ENCODE measurements at places on chromosomes 2 and 18. TPM values are rescaled to one million over a fixed set of nuclear protein-coding genes. Genes with fewer than 3 reads are reported as not detected.

DNA sequence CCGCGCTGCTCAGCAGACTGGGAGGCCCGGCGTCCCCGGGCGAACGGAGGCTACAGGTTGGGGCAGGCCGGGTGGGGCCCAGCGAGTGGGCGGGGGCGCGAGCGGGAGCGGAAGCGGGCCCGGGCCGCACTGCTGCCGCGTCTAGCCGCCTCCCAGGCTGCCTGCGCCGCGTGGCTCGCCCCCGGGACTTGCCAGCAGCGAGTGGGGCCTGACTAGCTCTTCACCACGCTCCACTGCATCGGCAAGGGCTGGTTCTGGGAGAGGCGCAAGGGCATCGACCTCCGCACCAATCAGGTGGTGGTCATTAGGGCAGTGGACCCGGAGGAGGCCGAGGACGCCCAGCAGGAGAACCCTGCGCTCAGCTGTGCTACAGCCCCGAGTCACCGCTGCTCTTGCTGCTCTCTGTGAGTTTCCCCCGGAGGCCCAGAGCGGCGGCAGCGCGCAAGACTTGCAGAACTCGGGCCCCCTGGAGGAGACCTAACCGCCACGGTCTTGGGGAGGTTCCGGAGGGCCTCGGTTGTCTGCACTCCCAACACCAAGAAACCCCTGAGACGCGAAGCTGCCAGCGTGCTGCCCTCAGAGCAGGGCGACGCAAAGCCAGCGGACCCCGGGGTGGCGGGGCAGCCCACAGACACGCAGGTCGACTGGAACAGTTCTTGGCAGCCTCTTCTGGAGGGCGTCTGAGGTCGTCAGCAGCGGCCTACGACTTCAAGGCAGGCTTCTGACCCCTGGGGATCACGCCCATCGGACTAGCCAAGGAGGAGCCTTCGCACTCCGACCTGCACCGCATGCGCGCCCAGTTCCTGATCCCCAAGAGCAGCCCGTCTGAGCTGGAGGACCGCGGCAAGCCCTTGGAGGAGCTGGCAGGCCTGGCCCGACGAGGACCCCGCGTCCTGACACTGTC is 27.2 kb upstream of the PTPN2 start:
- DNase-seq = no peak

Gene SERPINB4
- 0.13 TPM for total RNA-seq

DNA sequence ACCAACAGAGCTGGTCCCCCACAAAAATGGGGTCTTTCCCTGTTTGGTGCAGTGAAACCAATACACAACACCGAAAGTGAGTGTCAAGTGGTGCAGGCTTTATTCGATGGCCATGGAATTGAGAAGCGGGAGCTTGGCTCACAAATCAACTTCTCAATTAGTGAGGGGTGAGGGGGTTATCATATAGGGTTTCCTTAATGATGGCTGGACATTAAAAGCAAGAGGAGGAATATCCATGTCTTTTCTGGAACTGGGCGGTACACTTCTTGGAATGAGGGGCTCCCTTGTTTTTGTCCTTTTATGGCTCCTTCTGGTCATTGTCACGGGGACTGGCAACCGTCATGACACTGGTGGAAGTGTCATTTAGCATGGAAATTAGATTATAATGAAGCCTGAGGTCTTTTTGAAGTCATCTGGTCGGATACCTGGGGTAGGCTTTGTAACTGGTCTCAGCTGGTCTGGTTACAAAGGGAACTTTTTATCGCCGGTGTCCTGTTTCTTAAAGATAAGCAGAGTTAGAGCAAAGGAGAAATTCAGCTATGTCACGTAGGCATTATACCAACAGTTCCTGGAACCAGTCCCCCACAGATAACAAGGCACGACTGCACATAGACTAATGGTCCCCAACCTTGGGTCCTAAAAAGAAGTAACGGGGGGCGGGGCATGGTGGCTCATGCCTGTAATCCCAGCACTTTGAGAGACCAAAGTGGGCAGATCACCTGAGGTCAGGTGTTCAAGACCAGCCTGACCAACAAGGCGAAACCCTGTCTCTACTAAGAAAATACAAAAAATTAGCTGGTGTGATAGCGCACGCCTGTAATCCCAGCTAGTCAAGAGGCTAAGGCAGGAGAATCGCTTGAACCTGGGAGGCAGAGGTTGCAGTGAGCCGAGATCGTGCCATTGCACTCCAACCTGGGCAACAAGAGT is 93.5 kb upstream of the NDUFV2 start:
- no peak for DNase-seq

Gene EPHA4
- 2.2 TPM for total RNA-seq

DNA sequence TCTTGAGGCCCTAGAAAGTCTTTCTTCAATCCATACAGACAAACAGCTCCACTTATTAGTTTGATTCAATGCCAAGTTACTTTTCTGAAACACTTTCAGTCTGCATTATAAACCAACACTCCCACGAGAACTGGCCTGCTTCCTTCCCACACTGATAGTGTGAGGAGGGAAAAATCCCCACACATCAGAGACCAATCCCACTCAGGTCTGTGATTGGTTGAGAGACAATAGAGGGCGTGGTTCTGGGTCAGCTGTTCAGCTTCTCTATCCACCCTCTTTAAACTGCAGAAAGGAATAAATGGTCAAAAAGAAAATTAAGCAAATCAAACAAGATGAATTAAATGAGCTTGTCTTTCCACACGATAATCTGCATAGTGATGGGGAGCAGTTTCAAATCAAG is 152.5 kb downstream of the NRP2 start:
- DNase-seq = peak; percentile 25

GRCh38 chr2:47767880-47768609 is 14.9 kb upstream of the MSH6 start:
- DNase-seq = peak; percentile 58

DNA sequence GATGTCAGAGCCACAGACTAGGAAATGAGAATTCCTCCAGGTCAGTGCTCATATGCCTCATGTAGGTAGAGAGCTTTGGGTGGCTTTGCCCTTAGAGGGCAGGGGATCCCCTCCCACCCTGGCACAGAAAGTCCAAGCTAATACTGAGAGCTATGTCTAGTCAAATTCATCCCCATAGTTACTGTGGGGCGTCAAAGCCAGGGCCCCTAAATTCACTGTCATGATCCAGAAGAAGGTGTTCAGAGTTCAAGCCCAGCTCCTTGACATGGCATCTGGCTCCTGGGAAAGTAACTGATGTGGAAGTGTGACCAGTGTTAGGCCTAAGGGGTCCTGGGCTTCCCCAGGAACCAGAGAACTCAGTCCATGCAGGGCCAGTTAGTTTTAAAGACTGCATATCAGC is 1.8 kb downstream of the THNSL2 start:
- no peak for DNase-seq

Gene RASGRP3
- 184 TPM for total RNA-seq

DNA sequence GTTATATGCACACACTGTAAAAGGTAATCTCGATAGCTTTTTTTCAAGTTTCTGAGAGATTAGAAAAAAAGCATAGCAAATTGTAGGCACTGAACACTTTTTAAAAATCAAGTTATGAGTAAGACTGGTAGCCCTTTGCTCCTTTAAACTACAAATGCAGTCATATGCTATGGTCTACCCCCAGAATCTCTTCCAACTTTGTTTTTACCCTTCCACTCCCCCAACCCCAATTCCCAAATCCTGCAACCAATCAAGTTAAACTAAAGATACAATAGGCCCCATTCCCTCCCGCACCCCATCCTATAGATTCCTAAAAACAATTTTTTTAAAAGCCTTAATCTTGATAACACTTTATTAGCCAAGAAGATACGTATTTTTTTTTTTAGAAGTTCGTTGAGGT is 752 bp upstream of the BAZ2B start:
- peak; percentile 5 for DNase-seq
